ENCODE measurements at places on chromosomes 16 and 17. TPM values are rescaled to one million over a fixed set of nuclear protein-coding genes. Genes with fewer than 3 reads are reported as not detected.

GRCh38 chr17:72430611-72431432, 310.0 kb downstream of the SOX9 start:
- H3K4me1 ChIP-seq = no peaks in the 10 kb centered on the region
- no peak for DNase-seq
- H3K4me3 ChIP-seq = no peak overlapping the region
- H3K36me3 ChIP-seq = no peaks in the 10 kb centered on the region
- H3K27me3 ChIP-seq = no peaks in the 10 kb centered on the region

GRCh38 chr17:79728169-79728907, 2.4 kb upstream of the ENPP7 start:
- DNase-seq = peak; percentile 72
- H3K27me3 ChIP-seq = no peaks in the 10 kb centered on the region
- peak overlapping the region; percentile 73 for H3K4me3 ChIP-seq
- no peak overlapping the region for H3K27ac ChIP-seq
- no peaks in the 10 kb centered on the region for H3K36me3 ChIP-seq
- no peaks in the 10 kb centered on the region for H3K4me1 ChIP-seq

DNA sequence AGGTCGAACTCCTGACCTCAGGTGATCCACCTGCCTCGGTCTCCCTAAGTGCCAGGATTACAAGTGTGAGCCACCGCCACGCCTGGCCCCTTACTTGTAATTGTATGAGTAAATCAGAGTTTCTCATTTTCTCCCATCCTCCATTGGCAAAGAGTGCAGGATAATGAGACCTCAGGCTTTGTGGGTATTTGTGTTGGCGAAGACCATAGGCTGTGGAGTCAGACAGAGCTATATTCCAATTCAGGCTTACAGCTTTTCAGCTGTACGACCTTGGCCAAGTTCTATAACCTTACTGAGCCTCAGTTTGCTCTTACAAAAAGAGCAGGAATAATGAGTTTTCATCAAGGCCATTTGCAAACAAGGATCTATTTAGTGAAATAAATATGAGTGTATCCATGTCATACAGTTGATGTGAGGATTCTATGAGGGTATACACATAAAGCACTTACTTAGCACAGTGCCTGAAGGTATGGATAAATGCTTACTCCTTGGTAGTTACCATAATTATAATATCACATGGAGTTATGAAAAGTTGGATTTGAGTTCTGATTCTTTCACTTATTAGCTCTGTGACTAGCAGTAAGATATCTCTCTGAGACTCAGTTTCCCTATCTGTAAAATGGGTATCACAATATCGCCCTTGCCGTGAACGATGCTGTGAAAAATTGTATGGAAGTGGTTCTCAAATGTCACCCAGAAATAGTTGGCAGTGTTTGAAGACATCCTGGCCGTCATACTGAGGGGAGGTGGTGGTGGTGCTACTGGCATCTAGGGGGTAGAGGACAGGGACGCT, 25.6 kb upstream of the CPPED1 start:
- H3K36me3 ChIP-seq = no peaks in the 10 kb centered on the region
- H3K27ac ChIP-seq = no peak overlapping the region
- H3K4me3 ChIP-seq = no peak overlapping the region
- H3K4me1 ChIP-seq = peaks cover 10% of the 10 kb centered on the region
- DNase-seq = no peak

- no peaks in the 10 kb centered on the region for H3K36me3 ChIP-seq
- H3K27me3 ChIP-seq = no peaks in the 10 kb centered on the region
Measured at GRCh38 chr17:65446043-65446442, 115.4 kb downstream of the AXIN2 start.

DNA sequence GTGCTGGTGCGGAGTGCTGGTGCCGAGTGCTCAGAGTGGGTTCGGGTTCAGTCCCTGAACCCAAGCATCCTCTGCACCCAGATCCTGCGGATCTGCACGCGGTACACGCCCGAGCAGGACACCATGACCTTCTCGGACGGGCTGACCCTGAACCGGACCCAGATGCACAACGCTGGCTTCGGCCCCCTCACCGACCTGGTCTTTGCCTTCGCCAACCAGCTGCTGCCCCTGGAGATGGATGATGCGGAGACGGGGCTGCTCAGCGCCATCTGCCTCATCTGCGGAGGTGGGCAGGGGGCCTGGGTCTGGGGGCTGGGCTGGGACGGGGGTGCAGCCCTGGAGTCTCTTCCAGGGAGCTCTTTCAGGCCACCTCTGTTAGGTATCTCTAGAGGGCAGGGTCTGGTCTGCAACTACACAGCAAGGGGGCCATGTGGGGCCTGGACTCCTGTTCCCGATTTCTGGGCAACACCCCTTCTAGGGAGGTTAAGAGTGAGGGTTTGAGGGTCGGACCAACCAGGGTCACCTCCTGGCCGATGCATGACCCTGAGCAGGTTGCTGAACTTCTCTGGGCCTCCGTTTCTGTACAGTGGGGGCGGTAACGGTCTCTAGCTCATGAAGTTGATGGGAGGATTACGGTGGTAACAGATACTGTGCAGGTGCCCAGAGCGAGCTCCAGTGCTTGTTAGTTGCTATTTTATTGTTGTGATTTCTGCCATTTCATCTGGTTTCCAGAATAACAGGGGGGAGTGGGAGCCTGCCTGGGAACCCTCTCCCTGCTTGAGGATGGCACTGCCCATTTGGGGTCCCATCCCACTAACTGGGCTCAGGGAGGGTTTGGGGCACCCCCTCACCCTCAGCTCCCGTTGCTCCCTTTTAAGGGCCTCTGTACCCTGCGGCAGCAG, 10.1 kb downstream of the GJD3 start:
- H3K4me1 ChIP-seq = peaks cover 26% of the 10 kb centered on the region
- peaks cover 23% of the 10 kb centered on the region for H3K36me3 ChIP-seq
- no peak overlapping the region for H3K4me3 ChIP-seq
- no peak for DNase-seq

DNA sequence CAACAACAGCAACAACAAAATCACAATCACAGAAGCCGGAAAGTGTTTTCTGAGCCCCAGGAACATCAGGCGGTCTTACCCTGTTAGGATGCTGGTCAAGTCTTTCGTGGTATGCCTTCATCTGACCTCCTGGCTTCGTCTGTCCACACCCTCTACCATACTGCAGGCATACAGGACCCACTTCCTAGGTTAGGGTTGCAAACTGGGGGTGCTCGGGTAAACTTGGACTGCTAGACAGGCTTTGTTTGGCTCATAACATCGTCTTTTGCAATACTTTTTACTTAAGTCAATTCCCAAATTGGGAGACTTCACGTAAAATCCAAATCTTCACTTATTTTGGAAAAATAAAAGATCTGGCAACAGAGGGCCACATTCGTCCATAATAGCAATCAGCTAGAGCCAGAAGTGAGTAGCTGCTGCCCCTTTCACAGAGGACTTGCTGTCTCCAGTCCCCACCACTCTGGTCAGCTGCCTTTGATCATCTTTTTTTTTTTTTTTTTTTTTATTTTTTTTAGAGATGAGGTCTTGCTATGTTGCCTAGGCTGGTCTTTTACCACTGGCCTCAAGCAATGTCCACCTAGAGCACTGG, 30.0 kb downstream of the CHD9 start:
- no peak for DNase-seq
- H3K27me3 ChIP-seq = no peaks in the 10 kb centered on the region
- H3K4me3 ChIP-seq = no peak overlapping the region
- H3K36me3 ChIP-seq = no peaks in the 10 kb centered on the region
- H3K27ac ChIP-seq = no peak overlapping the region

DNA sequence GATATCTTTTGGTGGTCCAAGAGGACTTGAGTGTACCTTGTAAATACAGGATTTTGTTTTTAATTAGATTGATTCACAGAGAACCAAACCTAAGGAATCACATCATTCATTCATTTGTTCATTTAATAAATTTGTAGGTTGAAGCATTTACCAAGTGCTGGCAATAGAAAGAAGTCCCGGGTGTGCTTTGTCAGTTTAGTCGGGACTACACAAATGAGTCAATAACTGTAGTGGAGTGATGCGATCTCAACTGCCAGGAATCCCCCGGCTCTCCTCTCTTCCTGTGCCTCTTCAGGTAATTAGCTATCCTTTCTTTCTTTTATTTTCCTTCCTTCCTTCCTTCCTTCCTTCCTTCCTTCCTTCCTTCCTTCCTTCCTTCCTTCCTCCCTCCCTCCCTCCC, 1.4 kb upstream of the WWOX start:
- no peak overlapping the region for H3K4me3 ChIP-seq
- H3K36me3 ChIP-seq = no peaks in the 10 kb centered on the region
- peaks cover 7% of the 10 kb centered on the region for H3K4me1 ChIP-seq
- H3K27me3 ChIP-seq = no peaks in the 10 kb centered on the region
- no peak overlapping the region for H3K27ac ChIP-seq

DNA sequence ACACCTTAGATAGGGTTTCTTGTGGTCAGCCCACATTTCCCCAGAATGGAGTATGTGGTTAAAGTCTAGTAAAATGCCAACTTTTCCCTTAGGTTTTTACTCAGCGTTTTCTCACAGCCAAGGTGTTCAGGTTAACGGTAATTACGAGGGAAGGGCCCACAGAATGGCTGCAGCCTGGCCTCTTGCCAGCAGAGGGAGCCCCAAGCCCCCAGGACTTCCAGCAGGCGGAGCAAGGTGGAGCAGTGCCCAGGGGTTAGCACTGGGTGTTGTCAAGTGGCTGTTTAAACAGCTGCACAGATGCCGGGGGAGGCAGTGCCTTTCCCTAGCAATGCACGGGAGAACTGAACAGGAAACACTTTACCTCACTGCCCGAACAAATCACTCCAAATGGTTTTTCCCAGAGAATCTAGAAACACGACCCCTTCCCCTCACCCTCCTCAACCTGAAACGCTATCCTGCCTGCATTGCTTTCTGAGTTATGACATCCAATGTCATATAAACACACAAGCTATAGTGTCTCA, 6.6 kb downstream of the PHB1 start:
- H3K27ac ChIP-seq = no peak overlapping the region
- no peaks in the 10 kb centered on the region for H3K27me3 ChIP-seq
- H3K4me3 ChIP-seq = no peak overlapping the region
- H3K36me3 ChIP-seq = peaks cover 69% of the 10 kb centered on the region
- DNase-seq = no peak
- no peaks in the 10 kb centered on the region for H3K4me1 ChIP-seq

DNA sequence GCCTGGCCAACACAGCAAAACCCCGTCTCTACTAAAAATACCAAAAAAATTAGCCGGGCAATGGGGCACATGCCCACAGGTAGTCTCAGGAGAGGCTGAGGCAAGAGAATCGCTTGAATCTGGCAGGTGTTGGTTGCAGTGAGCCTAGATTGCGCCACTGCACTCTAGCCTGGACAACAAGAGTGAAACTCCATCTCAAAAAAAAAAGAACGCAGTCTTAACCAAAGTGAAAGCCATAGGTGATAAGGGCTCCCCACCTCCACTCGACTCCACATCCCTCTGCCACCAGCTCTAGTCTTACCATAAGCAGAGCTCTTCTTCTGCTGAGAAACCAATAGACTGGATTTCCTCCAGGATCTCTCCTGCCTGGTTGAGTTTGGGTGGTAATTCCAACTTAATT, 266.0 kb downstream of the PHKB start:
- DNase-seq = no peak
- H3K4me3 ChIP-seq = no peak overlapping the region
- H3K4me1 ChIP-seq = no peaks in the 10 kb centered on the region
- no peaks in the 10 kb centered on the region for H3K27me3 ChIP-seq

- no peaks in the 10 kb centered on the region for H3K36me3 ChIP-seq
- no peak overlapping the region for H3K4me3 ChIP-seq
Measured at GRCh38 chr16:53059672-53060071, 4.9 kb downstream of the CHD9 start.

DNA sequence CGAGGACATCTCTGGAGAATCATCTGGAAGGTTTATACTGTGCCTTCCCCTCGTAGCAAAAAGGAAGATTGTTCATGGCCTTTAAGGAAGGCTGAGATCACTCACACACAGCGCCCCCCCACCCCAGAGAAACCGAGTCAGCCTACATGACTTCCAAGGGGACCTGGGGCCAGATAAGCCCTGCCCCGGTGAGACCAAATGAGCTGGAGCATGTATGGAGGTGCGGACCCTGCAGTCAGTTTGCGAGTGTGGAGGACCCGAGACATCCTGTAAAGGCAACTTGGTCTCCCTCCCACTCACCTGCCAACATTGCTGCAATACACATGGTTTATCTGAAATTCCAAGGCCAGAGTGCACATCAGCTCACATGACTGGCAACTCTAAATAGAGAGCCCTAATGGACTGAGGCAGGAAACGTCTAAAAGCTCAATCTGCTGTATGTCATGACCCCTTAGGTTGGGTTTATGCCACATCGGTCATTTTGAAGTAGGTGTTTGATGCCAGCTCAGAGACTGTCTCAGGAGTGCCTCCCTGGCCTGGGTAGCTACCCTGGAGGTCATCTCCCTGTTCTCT, 233.6 kb downstream of the CPPED1 start:
- no peaks in the 10 kb centered on the region for H3K4me1 ChIP-seq
- no peak overlapping the region for H3K4me3 ChIP-seq
- no peaks in the 10 kb centered on the region for H3K27me3 ChIP-seq
- DNase-seq = no peak

- no peaks in the 10 kb centered on the region for H3K27me3 ChIP-seq
- H3K4me3 ChIP-seq = no peak overlapping the region
Measured at GRCh38 chr17:79042421-79043190, 18.6 kb downstream of the C1QTNF1 start.

DNA sequence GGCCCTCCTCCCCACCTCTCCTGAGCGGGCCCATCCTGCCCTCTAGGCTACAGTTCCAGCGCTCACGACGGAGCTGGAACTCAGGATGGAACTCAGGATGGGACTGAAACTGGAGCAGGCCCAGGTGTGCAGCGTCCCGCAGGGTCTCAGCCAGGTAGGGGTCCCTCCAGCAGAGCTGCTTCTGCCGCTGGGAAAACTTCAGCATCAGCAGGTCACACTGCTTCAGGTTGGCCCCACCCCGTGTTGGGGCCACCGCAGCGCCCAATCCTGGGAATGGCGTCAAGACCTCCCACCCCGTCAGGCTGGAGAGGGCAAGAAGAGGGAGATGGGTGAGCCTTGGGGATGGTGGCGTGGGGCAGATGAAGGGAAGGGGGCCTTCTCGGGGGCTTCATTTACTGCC, 62.6 kb upstream of the TMEM97 start:
- no peaks in the 10 kb centered on the region for H3K36me3 ChIP-seq
- H3K4me1 ChIP-seq = peaks cover 6% of the 10 kb centered on the region
- peaks cover 6% of the 10 kb centered on the region for H3K27me3 ChIP-seq
- DNase-seq = no peak

GRCh38 chr17:40563220-40564052, 1.8 kb downstream of the CCR7 start:
- DNase-seq = no peak
- no peaks in the 10 kb centered on the region for H3K36me3 ChIP-seq
- peaks cover 5% of the 10 kb centered on the region for H3K4me1 ChIP-seq
- H3K27ac ChIP-seq = no peak overlapping the region

GRCh38 chr16:48537275-48537674, 72.7 kb downstream of the N4BP1 start:
- no peak for DNase-seq
- H3K4me3 ChIP-seq = no peak overlapping the region
- no peaks in the 10 kb centered on the region for H3K27me3 ChIP-seq
- H3K4me1 ChIP-seq = peaks cover 36% of the 10 kb centered on the region
- H3K36me3 ChIP-seq = peaks cover 7% of the 10 kb centered on the region

Gene RAMP2
- 32.3 TPM for total RNA-seq

Gene COG8
- total RNA-seq = 39.4 TPM

Gene CCL11
- total RNA-seq = not detected

Gene RGS11
- 19.4 TPM for total RNA-seq

Gene KRTAP4-1
- total RNA-seq = not detected

Gene KRT27
- not detected for total RNA-seq

Gene CORO6
- 35.5 TPM for total RNA-seq

Gene NPW
- total RNA-seq = not detected

Gene ADAMTS18
- not detected for total RNA-seq

Gene BIRC5
- 4.2 TPM for total RNA-seq

Gene EVPLL
- total RNA-seq = not detected

Gene TMEM106A
- total RNA-seq = 22.5 TPM

Gene PRSS53
- total RNA-seq = 10.6 TPM

Gene SLC6A4
- 15.2 TPM for total RNA-seq

Gene KRT33B
- total RNA-seq = not detected

All from thoracic aorta (tissue), 2 donors.